ENCODE measurements at places on chromosomes 13 and 19. TPM values are rescaled to one million over a fixed set of nuclear protein-coding genes. Genes with fewer than 3 reads are reported as not detected.

CGB8 gene
- not detected for polyA plus RNA-seq

ITGBL1 gene
- polyA plus RNA-seq: 0.36 TPM

CATSPERD gene
- not detected for polyA plus RNA-seq

EDNRB gene
- polyA plus RNA-seq: 10.6 TPM

FFAR3 gene
- not detected for polyA plus RNA-seq

ZGLP1 gene
- 5.0 TPM for polyA plus RNA-seq

ZNF837 gene
- polyA plus RNA-seq: 1.6 TPM

All from hindlimb muscle (tissue), 1 donor.